ENCODE measurements at places on chromosomes 1 and 21.
A peak's percentile ranks its signal among the peaks of the same experiment; 100 is the strongest.

- no peak for DNase-seq
These were observed 115.0 kb downstream of the SYF2 start for GRCh38 chr1:25117233-25117823.

- no peak for DNase-seq
These were observed 11.8 kb downstream of the NHLH2 start for GRCh38 chr1:115829023-115829674.

DNA sequence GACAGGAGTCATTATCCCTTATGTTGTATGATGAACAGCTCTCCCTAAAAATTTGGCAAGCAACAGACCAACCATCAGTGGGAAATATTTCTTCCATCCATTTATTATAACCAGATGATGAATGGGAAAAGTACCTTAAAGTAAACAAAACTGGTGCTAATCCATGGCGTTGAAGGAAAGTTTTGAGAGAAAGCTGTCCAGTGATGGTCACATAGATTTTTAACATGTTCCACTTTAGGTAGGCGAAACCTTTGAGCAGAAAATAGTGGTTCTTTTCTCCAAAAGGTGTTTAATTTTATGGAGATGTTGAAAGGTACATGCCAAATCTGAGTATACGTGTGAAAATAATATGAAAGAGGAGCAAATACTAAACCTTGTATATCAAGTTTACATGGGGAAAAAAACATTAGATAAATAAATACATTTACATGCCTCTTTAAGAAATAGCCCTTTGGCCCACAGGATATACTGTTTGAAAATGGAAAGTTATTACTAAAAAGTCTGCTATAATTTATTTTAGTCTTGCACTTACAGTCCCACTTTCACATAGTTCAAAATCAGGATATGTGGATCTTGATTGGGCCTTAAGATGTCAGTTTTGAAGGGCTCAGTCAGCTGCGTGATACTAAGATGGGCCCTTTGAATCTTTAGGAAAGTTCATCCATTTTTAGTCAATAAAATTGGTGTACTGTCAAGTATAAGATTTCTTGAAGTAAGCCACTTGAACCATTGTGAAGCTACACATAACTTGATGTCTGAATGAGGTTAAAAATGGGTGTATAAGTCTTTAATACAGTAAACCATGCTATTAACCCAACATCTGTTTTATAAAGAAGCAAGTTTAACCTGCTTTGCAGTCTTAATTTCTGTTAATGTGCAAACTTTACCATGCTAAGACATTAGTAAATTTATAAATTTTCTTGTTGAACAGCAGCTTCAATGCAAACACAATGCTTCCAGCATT lies 10.5 kb downstream of the RPL5 start:
- DNase-seq: no peak

- DNase-seq: peak; percentile 34
These were observed 9.6 kb downstream of the KRTAP10-1 start for GRCh38 chr21:44530221-44530902.

DNA sequence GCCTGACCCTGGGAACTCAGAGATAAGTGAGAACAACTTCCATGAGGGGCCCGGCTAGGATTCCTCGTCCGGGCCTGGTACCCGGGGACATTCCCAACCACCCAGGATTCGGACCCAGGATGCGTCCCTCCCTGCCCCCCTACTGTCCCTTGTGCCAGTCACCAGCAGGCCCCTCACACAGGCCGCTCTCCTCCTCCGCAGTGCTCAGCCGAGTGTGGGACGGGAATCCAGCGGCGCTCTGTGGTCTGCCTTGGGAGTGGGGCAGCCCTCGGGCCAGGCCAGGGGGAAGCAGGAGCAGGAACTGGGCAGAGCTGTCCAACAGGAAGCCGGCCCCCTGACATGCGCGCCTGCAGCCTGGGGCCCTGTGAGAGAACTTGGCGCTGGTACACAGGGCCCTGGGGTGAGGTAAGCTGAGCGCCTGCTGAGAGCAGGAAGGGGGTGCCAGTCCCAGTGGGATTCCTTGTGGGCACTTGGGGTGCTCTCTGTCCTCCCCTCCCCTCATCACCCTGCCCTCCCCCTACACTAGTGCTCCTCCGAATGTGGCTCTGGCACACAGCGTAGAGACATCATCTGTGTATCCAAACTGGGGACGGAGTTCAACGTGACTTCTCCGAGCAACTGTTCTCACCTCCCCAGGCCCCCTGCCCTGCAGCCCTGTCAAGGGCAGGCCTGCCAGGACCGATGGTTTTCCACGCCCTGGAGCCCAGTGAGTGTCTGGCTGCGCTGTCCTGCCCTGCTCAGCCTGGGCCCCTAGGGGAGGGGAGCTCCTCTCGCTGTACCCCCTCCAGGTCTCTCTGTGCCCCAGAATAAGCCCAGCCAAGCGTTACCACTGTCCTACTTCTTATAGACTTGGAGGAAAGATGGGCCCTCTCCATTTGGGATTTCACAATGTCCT lies 9.8 kb downstream of the ADAMTSL4 start:
- peak; percentile 59 for DNase-seq

- DNase-seq: no peak
These were observed 69.8 kb upstream of the HSPA13 start for GRCh38 chr21:14452727-14453241.

DNA sequence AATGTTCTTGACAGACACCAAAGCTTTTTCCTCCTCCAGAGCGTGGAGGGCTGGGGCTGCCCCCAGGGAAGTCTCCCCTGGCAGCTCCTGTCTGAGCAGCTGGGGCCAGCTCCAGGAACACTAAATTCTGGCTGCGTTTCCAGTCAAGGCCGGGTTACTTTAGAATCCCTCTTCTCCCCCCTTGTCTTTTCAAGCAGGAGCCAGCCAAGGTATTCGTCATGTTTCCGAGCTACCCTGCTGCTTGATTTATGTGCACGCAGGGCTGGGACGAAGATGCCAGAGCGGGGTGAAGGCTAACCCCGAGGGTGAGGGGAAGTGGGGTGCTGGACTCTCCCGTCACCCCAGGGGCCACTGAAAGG lies 68.1 kb upstream of the ANGPTL1 start:
- DNase-seq: peak; percentile 89

DNA sequence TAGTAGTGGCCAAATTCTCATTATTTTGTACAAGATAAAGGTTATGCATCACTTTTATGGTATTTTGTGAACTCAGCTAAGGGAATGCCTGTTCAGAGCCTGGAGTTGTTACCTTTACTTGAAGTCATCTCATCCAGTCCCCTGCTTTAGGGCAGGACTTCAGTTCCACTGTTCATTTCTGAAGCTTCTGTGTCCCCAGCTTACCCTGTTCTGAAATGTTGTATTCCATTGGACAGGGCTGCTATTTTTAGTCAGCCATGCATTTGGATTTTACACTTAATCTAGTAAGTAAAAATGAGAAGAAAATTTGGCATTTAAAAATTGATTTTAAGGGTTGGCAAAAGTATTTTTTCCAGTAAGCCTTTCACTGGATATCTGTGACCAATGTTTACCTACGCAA lies 11.6 kb upstream of the C4BPB start:
- no peak for DNase-seq

All from left forelimb (tissue), 1 donor.